ENCODE measurements at places on chromosomes 4 and X. TPM values are rescaled to one million over a fixed set of nuclear protein-coding genes. Genes with fewer than 3 reads are reported as not detected.

Gene ATP7A
- total RNA-seq, result 22.5 TPM

Gene PROM1
- not detected for total RNA-seq

Gene HMX1
- not detected for total RNA-seq

Gene IQCM
- total RNA-seq, result not detected

Gene CXCL11
- total RNA-seq, result 0.15 TPM

Gene ZCCHC18
- not detected for total RNA-seq

Gene CT83
- not detected for total RNA-seq

Gene GRPR
- total RNA-seq, result not detected

Data from smooth muscle cell of trachea (primary cell).